IMR-90 (cell line): ENCODE measurements at places on chromosomes 6 and 20.
A peak's percentile ranks its signal among the peaks of the same experiment; 100 is the strongest.

GRCh38 chr6:25278914-25279747, at the start of gene CARMIL1:
TSS of gene CARMIL1 (plus strand) at chr6:25279374. CDS start at chr6:25279796, 422 bp downstream.
- peak; percentile 52 for DNase-seq

DNA sequence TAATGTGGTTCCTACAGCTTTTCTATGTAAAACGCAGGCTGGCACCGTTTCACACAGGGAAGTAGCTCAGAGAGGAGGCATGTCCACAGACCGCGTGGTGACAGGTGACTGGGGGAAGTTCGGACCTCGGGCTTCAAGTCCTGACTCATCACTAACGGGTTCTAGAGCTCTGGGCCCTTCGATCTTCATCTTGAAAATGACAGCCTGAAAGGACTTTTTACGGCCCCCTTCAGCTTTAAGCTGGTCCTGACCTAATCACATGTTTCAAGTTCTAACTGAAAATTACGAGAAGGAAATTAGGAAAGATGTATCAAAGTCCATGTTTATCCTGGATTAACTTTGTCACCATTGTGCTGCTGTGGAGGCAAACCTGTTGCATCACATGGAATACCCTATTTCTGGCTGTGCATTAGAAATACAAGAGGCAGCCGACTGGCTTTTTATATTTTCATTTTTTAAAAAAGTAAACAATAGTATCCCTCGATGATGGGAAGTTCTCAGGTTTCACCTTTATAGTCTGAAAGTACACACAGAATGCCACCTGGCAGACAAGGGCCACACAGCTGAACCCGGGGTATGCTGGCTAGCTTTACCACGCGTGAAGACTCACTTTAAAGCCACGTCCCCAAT, 2.0 kb downstream of the MAN1A1 start:
- DNase-seq = peak; percentile 23

DNA sequence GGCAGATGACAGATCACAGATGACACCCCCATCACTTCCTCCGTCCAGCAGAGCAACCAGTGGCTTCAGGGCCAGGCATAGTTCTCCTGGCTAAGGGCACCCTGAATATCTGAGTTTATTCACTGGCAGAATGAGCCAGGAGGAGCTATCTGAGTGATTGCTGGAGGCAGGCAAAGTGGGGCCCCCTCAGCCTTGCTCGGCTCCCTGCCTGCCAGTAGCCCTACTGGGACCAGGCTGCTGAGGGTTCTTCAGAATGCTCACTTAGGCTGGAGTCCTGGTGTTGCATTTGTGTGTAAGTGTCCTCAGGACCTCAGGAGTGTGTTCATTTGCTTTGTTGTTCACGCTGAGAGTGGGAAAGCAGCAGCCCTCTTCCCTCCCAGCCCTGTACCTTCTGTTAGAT, 31.2 kb downstream of the CHMP4B start:
- DNase-seq = no peak

DNA sequence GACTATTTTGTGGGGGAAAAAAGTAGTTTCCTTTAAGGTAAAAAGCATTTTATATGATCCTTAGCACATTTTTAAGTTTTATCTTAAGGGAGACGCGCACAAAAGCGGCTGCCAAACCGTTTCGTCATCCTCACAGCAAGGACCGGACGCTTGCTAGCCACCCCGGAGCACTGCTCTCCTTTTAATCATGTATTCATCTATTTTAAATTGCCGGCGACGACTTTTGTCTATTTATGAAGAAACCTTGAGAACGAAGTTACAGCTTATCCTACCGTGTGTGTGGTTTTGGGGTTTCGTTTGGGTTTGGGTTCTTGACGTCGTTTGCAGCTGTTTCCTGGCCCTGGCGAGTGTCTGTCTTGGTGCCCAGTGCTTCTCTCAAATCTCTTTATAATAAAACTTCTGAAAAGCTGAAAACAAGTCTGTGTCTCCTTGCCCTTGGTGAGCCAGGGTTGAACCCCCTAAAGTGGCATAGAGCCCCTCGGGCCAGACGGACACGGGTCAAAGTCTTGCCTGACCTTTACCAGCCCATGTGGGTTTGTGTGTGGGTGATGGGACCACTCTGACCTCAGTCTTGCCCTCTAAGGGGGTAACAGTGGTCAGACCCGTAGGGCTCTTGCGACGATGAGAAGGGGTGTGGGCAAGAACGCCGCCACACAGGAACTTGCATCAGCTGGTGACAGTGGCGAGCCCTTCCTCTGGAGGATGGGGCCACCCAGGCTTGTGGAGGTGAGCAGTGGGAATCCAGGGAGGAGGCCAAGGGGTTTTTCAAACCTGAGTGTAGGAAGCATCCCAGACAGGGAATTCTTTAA, 117.6 kb downstream of the JPH2 start:
- DNase-seq = no peak

- DNase-seq = no peak
These were observed 66.4 kb downstream of the MDGA1 start for GRCh38 chr6:37631295-37631694.

GRCh38 chr6:83071023-83071422, 3.6 kb downstream of the DOP1A start:
- DNase-seq = no peak

- DNase-seq = no peak
These were observed 1.6 kb downstream of the PGBD1 start for GRCh38 chr6:28282926-28283325.
